ENCODE measurements at places on chromosomes 1 and 21. TPM values are rescaled to one million over a fixed set of nuclear protein-coding genes. Genes with fewer than 3 reads are reported as not detected.

The ZYG11A gene
- not detected for polyA plus RNA-seq

The MRPS15 gene
- polyA plus RNA-seq, result 166 TPM

The ELF3 gene
- 22.6 TPM for polyA plus RNA-seq

The BACE2 gene
- 8.8 TPM for polyA plus RNA-seq

The METTL18 gene
- 10.8 TPM for polyA plus RNA-seq

The AMY1B gene
- not detected for polyA plus RNA-seq

The RIPPLY3 gene
- polyA plus RNA-seq, result 0.22 TPM

The F5 gene
- 0.01 TPM for polyA plus RNA-seq

The LAPTM5 gene
- polyA plus RNA-seq, result 0.10 TPM

GRCh38 chr1:67299296-67299695 is 8.4 kb upstream of the IL12RB2 start:
- DNase-seq, result no peak
- no peaks in the 10 kb centered on the region for H3K36me3 ChIP-seq
- H3K4me1 ChIP-seq, result no peaks in the 10 kb centered on the region
- H3K27ac ChIP-seq, result no peak overlapping the region
- H3K27me3 ChIP-seq, result peaks cover 18% of the 10 kb centered on the region
- no peak overlapping the region for H3K4me3 ChIP-seq

DNA sequence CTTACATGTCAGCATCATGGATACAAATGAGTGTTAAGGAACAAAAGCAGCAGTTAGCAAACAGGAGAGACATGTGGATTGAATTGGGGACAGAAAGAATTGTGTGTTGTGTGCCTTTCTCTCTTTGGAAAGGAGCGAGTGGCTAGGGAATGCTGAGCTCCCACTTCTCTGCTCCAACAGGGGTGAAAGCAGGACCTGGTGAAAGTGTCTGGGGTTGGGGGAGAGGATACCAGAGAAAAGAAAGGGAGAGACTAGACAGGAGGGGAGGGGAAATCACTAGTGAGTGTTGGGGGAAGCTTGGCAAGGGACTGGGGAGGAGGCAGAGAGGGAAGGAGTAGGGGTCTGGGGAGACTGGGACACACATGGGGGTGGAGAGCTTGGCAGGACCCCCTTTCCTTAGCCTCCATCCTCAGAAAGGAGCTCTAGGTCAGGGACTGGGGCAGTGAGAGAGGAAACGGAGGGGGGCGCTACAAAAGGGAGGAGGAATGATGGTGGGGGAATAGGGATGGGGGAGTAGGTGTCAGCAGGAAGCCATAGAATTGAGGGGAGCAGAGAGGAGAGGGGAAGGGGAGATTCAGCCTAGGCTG is 2.2 kb downstream of the KIRREL1 start:
- H3K27me3 ChIP-seq, result no peaks in the 10 kb centered on the region
- DNase-seq, result no peak
- H3K4me1 ChIP-seq, result peaks cover 11% of the 10 kb centered on the region
- no peaks in the 10 kb centered on the region for H3K36me3 ChIP-seq

DNA sequence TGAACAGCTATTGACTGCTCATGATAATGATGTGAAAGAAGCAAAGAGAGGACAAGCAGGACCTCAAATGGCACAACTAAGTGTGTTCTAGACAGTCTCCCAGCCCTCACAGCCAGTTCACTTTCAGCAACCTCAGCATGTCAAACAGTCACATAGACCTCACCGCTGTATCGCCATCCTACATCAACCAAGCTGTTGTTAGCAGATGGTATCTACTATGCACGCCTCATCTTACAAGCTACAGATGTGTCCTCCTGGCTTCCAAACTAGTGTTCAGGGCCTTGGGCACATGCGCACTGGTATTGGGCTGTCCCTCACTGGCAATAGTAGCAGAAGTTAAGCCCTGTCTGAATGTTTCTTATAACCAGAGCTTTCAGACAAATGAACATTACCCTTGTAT is 28.4 kb downstream of the EVI5 start:
- H3K27me3 ChIP-seq, result no peaks in the 10 kb centered on the region
- no peak overlapping the region for H3K4me3 ChIP-seq
- H3K27ac ChIP-seq, result no peak overlapping the region
- H3K4me1 ChIP-seq, result no peaks in the 10 kb centered on the region

GRCh38 chr1:39204441-39205081 is at the start of gene MACF1:
TSS of gene MACF1 (plus strand) at chr1:39204695. CDS start at chr1:39205023, 328 bp downstream.
- peak within 1 kb of the TSS; percentile 31 for H3K4me3 ChIP-seq
- peak within 1 kb of the TSS; percentile 93 for H3K27ac ChIP-seq
- H3K27me3 ChIP-seq, result no peaks in the 10 kb centered on the region
- H3K36me3 ChIP-seq, result no peaks in the 10 kb centered on the region
- H3K4me1 ChIP-seq, result peaks cover 20% of the 10 kb centered on the region

GRCh38 chr1:241356187-241356518 is 852 bp downstream of the RGS7 start:
- DNase-seq, result no peak
- H3K27ac ChIP-seq, result no peak overlapping the region
- peaks cover 69% of the 10 kb centered on the region for H3K27me3 ChIP-seq
- no peaks in the 10 kb centered on the region for H3K36me3 ChIP-seq

GRCh38 chr1:7695497-7696117 is 75.5 kb upstream of the VAMP3 start:
- no peaks in the 10 kb centered on the region for H3K36me3 ChIP-seq
- no peak overlapping the region for H3K4me3 ChIP-seq
- no peaks in the 10 kb centered on the region for H3K27me3 ChIP-seq
- no peaks in the 10 kb centered on the region for H3K4me1 ChIP-seq

GRCh38 chr21:39537571-39537970 is 75.2 kb upstream of the B3GALT5 start:
- no peaks in the 10 kb centered on the region for H3K36me3 ChIP-seq
- no peak for DNase-seq
- H3K27ac ChIP-seq, result no peak overlapping the region
- H3K4me1 ChIP-seq, result no peaks in the 10 kb centered on the region
- no peak overlapping the region for H3K4me3 ChIP-seq
- H3K27me3 ChIP-seq, result no peaks in the 10 kb centered on the region

DNA sequence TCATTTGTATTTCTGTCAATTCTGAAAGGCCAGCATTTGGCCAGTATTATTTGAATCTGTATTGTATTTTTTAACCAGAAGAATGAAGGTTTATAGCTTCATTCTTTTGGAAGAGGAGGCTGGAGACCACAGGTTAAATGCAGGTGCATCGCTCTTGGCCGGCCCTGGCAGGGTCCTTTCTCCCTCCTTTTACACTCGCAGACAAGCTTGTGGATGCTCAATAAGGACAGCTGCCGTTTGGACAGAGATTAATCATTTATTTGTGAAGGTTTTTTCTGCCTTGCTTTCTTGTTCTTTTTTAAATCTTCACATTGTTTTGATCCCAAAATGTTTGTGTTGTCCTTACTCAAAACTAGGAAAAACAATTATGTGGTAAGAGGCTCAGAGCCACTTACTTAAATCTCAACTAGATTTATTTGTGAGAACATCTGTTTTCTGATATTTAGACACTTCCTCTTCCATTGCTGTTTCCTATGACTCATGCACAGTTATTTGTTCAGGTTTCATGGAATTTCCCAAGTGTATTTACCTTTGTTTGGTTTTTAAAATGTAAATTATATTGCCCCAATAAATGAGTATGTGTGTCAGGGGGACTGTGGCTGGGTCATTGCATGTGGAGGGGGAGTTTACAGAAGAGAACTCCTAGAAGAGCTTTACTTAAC is 46.7 kb upstream of the LAMC2 start:
- peaks cover 6% of the 10 kb centered on the region for H3K4me1 ChIP-seq
- H3K36me3 ChIP-seq, result peaks cover 61% of the 10 kb centered on the region
- no peak overlapping the region for H3K27ac ChIP-seq
- H3K27me3 ChIP-seq, result no peaks in the 10 kb centered on the region

GRCh38 chr1:244322791-244323521 is 128.8 kb downstream of the ADSS2 start:
- H3K4me3 ChIP-seq, result no peak overlapping the region
- H3K4me1 ChIP-seq, result no peaks in the 10 kb centered on the region
- DNase-seq, result no peak
- H3K36me3 ChIP-seq, result no peaks in the 10 kb centered on the region
- H3K27me3 ChIP-seq, result no peaks in the 10 kb centered on the region

GRCh38 chr1:99180915-99181314 is 83.4 kb upstream of the PLPPR4 start:
- H3K4me1 ChIP-seq, result peaks cover 3% of the 10 kb centered on the region
- H3K4me3 ChIP-seq, result no peak overlapping the region
- H3K27me3 ChIP-seq, result no peaks in the 10 kb centered on the region
- peak; percentile 11 for DNase-seq
- H3K27ac ChIP-seq, result no peak overlapping the region
- no peaks in the 10 kb centered on the region for H3K36me3 ChIP-seq

- H3K4me1 ChIP-seq, result no peaks in the 10 kb centered on the region
- no peaks in the 10 kb centered on the region for H3K36me3 ChIP-seq
- DNase-seq, result no peak
- no peak overlapping the region for H3K4me3 ChIP-seq
- no peaks in the 10 kb centered on the region for H3K27me3 ChIP-seq
Observed at GRCh38 chr1:109160071-109160840, 46.3 kb downstream of the ELAPOR1 start.

- H3K27me3 ChIP-seq, result no peaks in the 10 kb centered on the region
- H3K27ac ChIP-seq, result peak overlapping the region; percentile 63
- no peak for DNase-seq
- no peak overlapping the region for H3K4me3 ChIP-seq
- no peaks in the 10 kb centered on the region for H3K36me3 ChIP-seq
Observed at GRCh38 chr1:180560200-180560867, 1.6 kb downstream of the OVAAL start.
